NCI-H524 (cell line): ENCODE measurements at places on chromosomes 16 and 17.

- DNase-seq, result no peak
These were observed 34.3 kb downstream of the ASPA start for GRCh38 chr17:3510090-3510489.

DNA sequence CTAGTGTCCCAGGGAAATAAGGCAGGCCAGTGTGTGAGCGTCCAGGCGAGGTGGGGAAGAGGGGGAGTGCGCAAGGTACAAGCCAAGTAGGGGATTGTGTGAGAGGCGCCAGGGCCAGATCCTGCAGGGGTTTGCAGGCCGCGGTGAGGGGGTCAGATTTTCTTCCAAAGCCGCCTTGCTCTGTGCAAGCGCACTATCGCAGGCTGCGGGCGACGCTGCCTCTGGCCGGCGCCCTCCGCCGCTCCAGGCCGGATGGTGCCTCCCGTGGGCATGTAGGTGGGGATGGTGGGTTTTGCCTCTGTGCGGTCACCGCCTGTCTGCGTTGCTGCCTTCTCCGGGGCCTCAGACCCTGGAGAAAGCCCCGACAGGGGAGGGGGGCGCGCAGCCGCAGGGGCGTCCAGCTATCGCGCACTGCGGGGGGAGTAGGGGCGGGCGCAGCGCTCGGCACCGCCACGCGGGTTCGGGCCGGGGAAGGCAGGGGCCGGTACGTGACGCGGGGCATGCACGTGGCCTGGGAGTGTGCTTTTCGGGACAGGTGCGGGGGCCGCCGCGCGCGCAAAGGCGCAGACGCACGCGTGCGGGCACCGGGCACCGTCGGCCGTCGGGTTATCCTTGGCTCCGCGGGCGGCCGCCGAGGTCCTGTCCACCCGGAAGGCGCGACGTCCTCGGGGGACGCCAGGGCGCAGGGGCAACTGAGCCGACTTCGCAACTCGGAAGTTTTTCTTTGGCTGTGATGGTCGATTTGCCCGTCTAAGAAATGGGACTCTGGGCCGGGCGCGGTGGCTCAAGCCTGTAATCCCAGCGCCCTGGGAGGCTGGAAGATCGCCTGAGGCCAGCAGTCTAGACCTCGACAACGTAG, 1.1 kb upstream of the HAPSTR1 start:
- DNase-seq, result no peak

DNA sequence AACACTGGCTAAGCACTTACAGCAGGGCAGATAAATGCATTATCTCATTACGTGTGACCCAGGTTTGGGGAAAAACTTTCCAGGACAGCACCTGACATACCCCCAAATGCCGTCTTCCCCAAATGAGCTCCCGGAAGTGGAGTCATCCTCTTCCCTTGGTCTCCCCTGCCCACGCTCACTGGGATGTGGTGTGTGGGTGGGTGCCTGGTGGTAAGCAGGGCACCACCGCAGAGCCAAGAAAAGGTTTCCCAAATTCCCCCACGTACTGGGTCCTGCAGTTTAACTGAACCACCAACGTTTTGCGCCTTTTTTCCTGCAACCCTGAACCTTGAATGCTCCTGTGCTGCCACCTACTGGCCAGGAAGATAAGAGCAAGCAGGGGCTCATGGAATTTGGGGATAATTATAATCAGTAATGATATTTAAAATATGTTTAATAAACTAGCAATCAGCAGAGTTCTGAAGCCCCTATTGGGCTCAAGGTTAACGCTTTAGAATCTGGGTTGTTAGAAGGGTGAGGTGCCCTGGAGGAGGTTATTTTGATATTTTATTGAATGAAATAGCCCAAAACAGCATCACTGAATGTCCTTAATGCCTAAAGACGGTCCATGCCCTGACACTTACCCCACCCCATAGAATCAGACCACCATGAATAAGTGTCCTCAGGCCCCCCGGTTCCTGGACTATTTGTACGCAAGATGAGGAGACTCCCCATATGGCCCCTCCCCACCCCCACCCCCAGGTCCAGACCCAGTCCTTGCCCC, 8.0 kb downstream of the SPPL2C start:
- peak; percentile 74 for DNase-seq

DNA sequence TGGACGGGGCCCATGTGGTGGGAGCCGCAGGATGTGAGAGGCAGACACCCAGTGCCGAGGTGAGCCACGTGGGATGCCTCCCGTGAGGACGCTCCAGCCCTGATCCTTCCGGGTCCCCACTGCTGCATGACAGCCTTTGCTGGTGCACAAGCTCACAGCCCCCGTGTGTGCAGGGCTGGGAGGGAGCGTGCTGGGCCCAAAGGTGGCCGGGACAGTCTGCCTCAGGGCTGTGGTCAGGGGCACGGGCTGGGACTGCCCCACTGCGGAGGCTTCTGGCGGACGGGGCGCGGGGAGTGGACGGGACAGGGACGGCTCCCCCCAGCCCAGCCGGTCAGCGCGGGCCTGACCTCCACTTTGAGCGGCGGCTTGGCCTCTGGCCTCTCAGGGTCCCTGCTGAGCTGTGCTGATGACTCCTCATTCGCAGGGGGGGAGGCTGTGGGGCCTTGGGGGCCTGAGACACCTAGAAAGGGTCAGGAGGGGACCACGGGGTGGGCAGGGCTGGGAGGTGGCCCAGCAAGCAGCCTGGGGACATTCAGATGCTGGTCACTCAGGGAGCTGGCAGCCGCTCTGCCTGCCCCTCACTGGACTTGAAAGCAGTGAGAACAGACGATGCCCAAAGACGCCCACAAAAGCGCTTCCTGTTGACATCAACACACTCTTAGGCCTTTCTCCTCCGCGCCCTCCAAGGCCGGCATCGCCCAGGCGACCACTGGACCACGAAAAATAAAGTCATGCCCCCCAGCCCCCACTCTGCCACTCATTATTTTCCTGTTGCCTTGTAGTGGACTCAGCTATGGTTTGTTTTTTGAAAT, 9.3 kb upstream of the METRNL start:
- DNase-seq, result no peak

DNA sequence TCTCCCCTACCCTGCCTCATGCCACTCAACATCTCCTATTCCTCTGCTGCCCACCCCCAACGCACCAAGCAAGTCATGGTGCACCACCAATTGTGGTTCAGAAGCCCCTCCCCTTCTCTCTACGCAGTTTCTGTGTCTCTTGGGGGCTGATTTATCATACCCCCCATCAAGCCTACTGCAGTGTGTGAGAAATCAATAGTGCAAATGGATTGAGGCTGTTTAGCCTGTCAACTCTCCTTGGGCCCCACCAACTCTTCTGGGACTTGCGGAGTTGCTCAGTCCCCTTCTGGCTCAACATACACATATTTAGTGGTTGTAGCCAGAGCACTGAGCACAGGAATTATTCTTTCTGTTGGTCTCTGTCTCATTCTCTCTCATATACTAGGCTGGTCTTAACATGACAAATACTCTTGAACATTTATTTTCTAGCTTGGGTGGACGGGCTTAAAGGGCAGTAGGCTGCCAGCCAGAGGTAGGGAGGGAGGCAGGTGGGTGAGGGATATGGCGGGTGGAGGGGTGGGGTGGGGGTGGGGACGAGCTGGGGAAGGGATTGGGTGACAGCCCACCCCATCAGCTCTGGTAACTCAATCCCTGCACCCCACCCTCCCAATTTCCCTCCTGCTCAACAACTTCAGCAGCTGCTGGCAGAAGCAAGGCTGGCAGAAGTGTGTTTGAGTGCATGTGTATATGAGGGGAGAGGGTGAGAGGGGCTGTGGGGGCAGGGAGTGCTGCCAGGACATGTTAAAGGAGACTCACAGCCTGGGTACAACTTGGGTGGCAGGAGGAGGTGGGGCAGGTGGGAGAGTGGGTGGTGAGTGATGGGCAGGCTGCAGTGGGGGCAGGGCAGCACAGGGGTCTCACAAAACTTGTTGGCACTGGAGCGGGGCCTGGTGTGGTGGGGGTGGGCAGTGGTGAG, 4.9 kb downstream of the RARA start:
- peak; percentile 84 for DNase-seq

- no peak for DNase-seq
These were observed 20.0 kb upstream of the HERPUD1 start for GRCh38 chr16:56911771-56912571.

DNA sequence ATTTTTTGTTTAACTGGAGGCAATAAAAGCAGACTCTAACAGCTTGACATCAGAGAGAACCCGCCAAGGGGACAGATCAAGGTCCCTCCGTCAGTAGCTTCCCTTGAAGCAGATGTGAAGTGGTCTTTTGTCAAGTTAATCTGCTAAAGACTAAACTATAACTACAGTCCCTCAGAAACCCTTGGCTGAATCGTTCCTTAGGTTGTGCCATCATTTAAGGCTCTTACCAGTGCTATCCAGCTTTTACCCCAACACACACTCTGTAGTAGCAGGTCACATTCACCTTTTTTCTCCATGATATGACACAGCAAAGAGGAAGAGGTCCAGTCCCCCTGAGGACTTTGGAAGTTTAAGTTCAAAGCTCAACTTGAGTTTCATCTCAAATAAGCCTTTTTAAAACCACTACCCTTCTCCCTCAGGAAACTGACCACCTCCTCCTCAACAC, 49.7 kb downstream of the ERN1 start:
- peak; percentile 76 for DNase-seq

DNA sequence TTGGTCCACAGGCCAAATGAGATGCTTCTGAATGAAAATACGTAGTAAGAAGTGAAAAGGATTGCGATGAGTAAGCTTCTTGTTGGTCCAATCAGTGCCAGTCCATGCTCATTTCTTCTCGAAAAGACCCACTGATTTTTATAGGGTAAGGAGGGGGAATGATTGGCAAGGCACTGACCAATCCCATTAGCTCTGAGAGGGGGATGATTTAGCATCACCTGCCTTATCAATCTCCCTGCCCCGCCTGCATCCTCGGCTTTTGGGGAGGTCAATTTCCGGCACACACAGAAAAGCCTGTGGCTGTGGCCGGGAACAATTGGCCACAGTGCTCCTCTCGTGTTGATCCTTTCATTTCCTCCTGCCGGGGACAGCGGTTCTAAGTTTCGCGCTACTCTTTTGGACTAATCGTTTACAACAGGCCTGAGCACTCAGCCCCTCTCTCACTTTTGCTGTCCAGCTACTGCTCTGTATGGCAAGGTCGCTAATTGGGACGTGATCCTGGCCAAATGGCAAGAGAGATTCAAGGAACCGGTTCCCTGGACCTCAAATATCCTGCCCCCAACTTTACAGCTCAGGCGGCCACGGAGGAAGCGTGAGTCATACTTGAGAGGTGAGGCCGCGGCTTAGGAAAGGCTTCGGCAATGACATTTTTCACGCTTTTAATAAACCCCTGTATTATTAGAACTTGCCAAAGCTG, 43.1 kb downstream of the TBX4 start:
- no peak for DNase-seq

DNA sequence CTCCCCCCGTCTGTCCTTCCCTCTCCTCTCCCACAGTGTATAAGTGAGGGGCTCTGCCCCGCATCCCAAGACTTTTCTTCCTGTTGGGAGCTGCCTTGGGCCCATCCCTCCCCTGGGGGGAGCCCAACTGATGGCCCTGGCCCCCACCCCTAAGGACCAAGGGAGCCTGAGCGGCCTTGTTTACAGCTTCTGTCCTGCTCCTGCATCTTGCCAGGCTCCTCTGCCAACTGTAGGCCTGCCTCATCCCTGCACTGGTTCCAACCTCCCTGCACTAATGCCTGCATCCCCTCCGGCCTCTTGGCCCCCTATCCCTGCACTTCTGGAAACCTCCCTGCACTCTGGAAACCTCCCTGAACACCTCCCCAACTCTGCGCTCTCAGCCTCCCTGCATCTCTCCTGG, 1.4 kb upstream of the PAGR1 start:
- DNase-seq, result no peak

GRCh38 chr16:14559809-14560241, 70.2 kb downstream of the PARN start:
- DNase-seq, result no peak

- DNase-seq, result no peak
These were observed 2.8 kb upstream of the PYCR1 start for GRCh38 chr17:81939881-81940385.

DNA sequence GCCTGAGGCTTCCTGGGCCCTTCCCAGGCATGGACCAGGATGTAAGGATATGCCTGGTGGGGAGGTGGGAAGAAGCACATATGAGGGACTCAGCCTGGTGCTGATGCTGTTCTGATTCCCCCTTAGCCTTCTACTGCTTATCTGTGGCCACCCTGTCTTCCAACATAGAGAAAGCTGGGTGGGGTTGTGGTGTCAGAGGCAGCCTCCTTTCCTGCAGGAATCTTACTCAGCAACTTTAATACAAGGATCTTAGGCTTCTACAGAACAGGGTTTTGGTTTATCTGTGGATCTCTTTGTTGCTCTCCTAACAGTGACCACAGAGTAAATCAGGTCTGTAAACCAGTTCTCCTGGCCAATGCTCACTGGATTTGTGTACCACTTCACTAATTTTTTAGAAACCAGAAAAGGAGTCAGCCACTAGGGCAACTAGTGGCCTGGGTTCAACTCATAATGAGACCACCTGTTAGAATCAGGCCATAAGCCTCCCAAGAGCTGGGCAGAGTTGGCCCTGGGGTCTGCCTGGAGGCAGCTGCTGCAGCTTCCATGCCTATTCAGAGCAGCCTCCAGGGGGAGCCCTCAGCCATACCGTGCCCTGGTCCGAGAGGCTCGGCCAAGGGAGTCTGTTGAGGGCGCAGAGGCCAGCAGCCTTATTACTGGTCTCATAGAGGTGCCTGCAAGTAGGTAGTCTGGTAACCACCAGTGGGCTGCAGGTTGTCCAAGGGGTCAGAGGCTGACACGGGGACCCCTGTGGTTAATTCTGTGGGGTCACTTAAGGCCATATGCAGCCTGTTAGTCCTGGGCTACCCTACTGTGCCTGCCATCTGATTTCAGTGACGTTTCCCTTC, 7.1 kb downstream of the HAS3 start:
- peak; percentile 8 for DNase-seq

DNA sequence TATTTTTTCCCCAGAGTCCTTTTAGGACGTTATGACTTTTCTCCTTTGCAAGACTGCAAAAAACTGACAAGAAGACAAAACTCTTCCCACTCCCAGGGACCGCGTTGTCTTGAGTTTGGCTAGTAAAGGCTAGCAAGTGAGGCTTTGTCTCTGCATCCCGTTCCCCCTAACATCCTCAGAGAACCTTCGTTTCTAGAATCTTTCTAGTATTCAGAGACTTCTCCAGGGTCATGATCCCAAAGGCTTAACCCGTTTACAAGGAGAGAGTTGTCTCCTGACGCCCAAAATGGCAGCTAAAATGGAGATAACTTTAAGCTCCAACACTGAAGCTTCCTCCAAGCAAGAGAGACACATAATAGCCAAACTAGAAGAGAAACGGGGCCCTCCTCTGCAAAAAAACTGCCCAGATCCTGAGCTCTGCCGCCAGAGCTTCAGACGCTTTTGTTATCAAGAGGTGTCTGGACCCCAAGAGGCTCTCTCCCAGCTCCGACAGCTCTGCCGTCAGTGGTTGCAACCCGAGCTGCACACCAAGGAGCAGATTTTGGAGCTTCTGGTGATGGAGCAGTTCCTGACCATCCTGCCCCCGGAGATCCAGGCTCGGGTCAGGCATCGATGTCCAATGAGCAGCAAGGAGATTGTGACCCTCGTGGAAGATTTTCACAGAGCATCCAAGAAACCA, 843 bp downstream of the ZNF174 start:
- DNase-seq, result no peak

GRCh38 chr16:84022644-84023043, 20.0 kb downstream of the SLC38A8 start:
- DNase-seq, result peak; percentile 25

- no peak for DNase-seq
These were observed 2.6 kb downstream of the RARA start for GRCh38 chr17:40311575-40311974.
